ENCODE measurements at places on chromosomes 6 and 20.

DNA sequence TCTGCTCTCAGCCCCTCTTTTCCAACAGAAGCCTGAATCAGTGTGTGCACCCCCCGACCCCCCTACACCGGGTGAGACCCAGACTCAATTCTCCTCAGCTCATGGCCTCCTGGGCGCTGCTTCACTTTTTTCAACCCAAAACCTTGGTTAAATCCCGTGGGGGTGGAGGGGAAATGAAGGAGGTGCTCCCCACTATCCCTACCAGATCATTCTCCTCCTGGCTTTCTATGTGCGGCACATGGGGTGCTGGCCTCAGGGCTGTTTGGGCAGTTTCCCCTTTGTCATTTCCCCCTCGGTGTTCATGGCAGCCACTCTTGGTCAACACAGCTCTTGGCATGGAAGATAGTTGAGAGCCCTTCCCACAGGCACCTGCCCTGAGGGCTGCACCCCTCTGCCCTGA, 4.6 kb downstream of the CST4 start:
- DNase-seq, result no peak

DNA sequence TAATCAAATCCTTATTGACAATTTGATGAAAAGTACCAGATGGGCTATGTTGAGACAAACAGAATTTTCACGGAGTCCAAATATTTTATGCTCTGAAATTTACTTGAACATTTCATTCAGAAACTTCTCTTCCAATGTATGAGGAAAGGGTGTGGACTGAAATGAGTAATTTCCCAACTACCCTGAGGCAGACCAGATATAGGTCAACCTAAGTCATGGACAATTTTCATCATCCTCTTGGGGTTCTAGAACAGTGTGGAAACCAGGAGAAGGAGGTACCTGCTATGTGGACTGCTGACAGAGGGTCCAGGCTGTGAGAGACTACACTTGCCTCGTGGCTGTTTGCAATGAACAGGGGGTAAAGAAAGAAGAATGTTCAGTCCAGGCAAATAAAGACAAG, 323.0 kb downstream of the ESR1 start:
- no peak for DNase-seq

GRCh38 chr6:170172825-170173256, 118.0 kb downstream of the DLL1 start:
- DNase-seq, result no peak

GRCh38 chr6:81023007-81023582, 729.4 kb downstream of the TENT5A start:
- no peak for DNase-seq

GRCh38 chr6:74269600-74269858, 573.5 kb downstream of the CD109 start:
- no peak for DNase-seq

DNA sequence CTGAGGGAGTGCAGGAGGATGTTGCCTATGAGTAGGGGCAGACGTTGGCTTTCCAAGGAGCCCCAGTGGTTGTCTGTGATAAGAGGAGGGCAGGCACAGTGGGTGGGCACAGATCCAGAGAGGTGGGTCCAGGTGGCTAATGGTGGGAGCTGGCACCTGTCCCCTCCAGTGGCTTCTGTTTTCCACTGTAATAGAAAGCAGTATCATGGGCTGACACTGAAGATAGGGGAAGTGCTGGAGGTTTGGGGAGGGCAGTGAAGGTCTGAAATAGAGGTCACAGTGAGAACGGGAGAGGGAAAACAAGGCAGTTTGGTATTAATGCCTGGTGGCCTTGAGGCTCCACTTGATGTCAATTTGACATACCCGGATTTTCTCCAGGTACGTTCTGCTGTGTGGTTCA, 10.5 kb upstream of the TXNDC5 start:
- DNase-seq, result no peak

DNA sequence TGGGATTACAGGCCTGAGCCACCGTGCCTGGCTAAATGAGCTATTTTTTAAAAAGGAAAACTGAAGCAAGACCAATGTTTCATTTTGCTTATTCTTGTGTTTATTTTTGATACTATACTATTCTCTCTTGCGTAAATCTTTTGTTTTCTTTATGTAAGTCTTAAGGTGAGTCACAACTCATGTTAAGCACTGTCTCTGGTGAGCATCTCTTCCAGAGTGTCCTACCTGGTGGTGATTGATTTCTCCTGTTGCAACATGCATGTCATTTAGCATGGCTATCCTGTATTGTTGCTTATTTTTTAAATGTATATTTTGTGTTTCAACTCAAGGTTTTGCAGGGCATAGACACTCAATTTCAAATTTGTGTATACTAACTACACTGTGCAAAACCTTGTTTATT, 336.0 kb downstream of the RFPL4B start:
- no peak for DNase-seq

- no peak for DNase-seq
These were observed 58.6 kb downstream of the RAMACL start for GRCh38 chr6:166527849-166528248.

DNA sequence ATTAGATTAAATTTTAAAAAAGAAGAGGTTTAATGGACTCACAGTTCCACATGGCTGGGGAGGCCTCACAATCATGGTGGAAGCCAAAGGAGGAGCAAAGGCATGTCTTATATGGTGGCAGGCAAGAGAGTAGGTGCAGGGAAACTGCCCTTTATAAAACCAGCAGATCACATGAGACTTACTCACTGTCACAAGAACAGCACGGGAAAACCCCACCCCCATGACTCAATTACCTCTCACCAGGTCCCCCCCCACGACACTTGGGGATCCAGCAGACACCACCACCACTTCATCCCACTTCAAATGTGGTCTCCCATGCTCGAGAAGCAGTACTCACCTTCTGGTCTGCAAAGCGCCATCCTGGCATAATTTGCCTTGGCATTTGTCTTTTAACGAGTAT, 24.6 kb downstream of the MTFR2 start:
- DNase-seq, result no peak

DNA sequence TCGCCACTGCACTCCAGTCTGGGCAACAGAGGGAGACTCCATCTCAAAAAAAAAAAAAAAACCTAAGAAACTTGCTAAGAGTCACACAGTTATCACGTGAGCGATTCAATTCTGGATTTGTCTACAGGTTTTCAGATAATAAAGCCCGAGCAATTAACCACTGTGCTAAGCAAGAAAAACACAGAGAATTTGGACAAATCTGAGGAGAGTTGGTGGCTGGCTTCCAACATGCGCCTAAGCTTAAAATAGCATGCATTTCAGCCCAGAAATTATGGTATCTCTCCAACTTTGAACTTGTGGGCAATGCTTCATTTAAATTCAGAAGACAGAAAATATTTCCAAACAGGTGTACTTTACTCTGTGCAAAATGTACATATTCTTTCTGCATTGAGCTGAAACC, 232.9 kb downstream of the TSHZ2 start:
- no peak for DNase-seq

DNA sequence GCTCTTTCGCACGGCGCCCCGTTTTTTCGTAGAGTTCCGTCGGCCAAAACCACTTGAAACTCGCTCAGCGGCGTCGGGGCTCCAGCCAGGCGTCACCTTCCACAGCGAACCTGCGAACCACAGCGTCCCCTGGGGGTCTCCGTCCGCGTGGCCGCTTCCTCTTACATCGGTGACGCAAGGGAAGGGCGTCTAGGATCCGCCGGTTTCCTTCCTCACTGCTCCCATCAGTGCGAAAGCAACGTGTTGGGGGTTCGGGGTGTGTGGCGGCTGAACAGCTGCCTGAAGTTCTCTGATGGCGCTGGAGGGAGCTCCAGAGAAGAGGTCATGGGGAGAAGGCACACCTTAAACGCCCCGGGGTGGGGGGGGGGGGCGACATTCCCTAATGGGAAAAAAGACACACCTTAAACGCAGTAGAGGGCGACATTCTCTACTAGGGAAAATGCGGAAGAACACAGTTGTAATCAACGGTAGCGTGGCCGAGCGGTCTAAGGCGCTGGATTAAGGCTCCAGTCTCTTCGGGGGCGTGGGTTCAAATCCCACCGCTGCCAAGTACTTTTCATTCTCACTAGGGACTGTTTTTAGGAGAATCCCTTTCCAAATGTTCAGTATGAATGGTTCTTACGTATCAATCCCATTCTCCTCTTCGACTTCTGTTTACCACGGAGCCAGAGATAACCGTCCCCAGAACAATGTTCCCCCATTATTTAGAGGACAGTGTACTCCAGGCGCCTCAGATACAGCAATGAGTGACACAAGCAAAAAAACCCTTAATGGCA, 16.4 kb downstream of the ZNF311 start:
- peak; percentile 11 for DNase-seq

- DNase-seq, result peak; percentile 0
These were observed 9.4 kb upstream of the FRMD1 start for GRCh38 chr6:168088161-168089053.

DNA sequence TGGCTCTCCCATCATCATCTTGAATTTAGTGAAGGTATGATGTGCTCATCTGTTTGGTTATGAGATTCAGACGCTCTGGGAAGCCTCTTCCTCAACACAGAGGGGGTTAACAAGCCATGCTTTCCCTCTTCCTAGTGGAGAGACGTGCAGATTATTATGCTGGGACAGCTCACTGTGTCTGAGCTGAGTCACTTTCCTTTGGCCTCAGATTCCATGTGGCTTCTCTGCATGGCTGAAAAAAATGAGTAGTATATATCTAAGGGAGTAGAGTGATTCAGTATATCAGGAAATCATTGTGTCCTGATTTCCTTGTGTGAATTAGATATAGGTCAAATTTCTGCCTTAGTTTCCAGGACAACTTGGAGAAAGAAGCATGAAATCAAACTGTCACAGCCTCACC, 52.6 kb downstream of the FIG4 start:
- no peak for DNase-seq

DNA sequence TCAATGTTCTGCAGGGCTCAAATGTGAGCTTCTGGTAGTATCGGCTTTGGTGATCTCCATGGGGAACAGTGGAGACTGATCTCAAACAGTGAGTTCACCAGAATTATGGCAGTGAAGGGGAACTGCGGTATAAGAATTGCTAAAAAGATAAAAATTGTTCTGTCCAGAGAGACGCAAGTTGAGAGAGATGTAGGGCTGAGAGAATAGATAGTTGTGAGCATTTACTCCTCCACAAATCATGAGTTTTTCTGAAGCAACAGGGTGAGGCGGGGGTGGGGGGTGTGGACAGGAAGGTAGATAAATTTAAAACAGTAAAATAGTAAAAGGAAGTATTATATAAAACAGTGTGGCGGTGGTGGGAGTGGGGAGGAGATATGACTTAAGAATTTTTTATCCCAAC, 98.6 kb upstream of the NEDD9 start:
- no peak for DNase-seq

DNA sequence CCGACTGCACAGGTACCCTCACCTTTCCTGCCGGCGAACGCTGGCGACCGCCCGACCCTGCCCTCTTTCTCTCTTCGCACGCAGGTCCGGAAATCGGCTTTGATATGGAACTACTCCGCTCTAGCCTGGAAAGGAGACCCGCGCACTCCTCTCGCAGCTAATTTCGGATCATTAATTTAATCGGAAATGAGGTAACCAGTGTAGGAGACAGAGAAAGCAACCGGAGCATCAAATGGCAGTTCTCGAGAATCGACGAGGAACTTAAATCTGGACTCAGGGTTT, 949 bp upstream of the ATXN1 start:
- peak; percentile 55 for DNase-seq

DNA sequence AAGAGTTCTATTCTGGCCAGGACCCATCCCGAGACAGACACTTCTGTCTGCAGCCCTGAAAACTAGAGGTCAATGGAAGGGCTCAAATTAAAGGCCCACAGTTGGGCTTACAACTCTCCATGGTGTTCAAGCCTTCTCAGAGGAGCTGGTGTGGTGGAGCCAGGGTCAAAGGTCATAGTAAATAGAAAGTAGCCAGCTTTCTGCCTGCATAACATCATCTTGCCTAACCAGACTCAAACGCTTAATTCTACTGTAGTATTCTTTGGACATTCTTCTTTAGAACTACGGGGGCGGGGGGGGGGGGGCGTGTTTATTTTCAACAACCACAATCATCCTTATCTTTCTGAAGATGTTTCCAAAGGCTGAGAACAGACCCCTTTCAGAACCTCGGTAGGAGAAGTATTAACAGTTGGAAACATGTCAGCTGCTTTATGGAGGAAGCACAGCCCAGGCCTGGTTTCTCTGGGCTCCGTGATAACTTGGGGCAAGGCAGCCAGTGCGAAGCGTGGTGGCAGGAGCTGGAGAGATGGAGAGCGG, 1.5 kb upstream of the RREB1 start:
- no peak for DNase-seq

GRCh38 chr20:41183391-41183790, 46.0 kb downstream of the PLCG1 start:
- no peak for DNase-seq

- no peak for DNase-seq
These were observed 135.2 kb downstream of the DLL1 start for GRCh38 chr6:170155464-170156196.

- DNase-seq, result no peak
These were observed 147.4 kb upstream of the PRND start for GRCh38 chr20:4574356-4574690.

DNA sequence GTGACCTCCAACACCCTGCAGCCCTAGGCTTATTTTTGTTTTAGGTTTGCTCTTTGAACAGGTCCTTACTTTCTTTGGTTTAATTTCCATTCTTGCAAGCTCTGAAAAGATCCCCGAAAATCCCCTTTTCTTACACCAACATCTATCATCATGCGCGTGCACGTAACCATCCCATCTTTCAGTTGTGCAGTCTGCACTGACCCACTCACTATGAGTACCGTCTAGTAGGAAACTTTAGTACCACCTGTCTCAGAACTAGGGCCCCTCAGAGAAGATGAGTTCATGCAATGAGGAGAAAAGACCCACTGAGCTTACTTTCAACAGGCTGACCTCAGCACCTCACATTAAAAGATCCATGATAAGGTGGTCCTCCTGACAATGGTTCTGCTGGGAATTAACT, 120.6 kb upstream of the AGPAT4 start:
- DNase-seq, result no peak
